ENCODE measurements at places on chromosomes 1 and 21.

- DNase-seq = no peak
Observed at GRCh38 chr1:26814377-26814776, 12.1 kb upstream of the ZDHHC18 start.

DNA sequence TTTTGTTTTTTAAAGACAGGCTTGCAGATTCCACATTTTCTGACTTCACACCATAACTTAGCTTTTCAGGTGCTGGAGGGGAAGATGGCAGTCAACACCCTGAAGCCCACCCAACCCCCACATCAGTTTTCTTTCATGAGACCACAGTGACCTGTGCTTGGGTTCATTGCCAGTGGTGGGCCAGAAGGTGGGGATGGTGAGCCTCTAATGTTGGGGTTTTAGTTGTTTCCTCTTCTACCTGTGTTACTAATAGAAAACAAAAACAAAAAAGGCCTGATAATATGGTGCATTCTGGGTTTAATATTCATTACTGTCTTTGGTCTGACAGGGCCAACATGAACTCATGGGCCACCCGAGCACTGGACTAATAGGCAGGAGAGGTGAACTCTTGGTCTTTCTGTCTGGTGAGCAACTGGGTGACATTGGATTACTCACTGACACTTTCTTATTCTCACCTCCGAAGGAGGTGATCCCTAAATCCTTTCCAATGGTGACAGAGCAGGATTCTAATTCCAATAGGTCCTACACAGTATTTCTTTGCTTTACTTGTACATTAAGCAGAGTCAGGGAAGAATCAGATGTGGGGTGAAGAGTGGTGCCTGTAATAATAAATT lies 132.8 kb downstream of the CLIC6 start:
- DNase-seq = no peak

DNA sequence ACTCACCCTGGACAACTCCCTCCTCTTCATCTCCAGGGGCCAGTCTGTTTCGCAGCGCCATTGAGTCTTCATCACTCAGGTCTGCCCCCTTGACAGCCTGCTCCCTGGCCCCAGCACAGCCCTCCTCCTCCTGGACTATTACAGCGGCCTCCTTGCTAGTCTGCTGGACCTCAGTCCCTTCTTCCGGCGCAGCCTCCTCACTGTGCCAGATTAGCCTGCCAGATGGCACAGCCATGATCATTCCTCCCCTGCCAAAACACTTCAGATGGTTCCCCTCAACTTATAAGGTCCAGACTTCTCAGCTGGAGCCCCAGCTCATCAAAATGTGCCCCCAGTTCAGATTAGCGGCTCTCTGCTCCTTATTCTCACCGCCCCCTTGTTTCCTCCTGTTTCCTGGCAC lies 7.0 kb upstream of the CELSR2 start:
- peak; percentile 42 for DNase-seq

DNA sequence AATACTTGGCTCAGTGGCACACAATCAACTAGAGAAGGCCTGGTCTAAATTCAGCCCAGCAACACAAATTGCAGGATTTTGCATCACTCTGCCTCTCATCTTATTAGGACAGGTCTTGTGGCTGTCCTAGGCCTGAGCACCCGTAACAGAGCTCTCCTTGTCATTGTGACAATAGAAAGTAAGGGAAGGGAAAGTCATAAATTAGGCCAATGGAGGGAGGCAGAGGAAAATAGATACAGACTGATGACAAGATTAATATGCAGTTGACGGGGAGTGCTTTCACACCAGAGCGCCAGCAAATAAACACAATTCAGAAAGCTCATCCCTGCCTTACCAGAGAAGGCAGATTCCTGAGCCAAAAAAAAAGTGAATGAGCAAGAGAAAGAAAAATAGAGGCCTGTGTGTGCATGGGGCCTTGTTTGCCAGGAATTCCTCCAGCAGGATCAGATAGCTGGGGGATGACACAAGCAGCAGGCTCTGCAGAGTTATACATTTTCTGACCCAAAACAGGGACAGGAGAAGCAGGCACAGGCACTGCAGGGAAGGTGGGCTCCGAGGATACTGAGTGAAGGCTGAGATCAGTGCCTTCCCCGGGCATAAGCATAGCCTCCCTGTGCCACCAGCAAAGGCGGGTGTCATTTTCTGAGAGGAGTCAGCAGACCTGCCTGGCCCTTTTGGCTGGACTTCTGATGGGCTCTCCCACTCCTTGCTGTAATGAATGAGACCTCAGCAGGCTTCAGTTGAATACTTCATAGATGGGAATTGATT lies 110.0 kb upstream of the SPAG17 start:
- DNase-seq = peak; percentile 61

- no peak for DNase-seq
Observed at GRCh38 chr1:183155939-183156338, 30.1 kb upstream of the LAMC2 start.

All from hindlimb muscle (tissue), 1 donor.